GM18507 (cell line): ENCODE measurements at places on chromosomes 16 and 17.

DNA sequence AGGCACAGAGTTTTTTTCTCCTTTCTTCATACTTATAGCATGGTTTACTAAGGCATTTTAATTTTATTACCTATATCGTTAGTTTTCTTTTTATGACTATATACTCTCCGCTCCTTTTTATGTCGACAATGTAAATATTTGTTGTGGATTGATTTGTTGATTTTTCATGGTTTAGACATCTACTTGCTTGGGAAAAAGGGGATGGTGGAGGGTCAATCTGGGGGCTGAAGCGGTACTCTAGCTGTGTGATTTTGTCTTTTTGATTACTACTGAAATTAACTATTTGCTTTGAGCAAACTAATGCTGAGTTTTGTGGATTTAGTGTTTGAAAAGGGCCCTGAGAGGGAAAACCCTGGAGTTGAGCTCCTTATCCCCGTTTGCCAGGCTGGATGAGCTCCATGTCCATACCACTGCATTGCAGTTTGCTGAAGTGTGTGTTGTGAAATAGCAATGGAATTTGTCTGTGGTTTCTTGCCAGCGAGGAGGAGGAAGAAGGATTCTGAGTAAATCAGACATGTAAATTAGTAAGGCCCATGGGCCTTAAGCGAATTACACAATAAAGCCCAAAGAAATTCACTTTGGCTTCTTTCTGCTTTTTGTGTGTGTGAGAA, 72.0 kb downstream of the FTO start:
- DNase-seq = no peak

GRCh38 chr16:51349626-51350025, 198.6 kb upstream of the SALL1 start:
- DNase-seq = no peak

DNA sequence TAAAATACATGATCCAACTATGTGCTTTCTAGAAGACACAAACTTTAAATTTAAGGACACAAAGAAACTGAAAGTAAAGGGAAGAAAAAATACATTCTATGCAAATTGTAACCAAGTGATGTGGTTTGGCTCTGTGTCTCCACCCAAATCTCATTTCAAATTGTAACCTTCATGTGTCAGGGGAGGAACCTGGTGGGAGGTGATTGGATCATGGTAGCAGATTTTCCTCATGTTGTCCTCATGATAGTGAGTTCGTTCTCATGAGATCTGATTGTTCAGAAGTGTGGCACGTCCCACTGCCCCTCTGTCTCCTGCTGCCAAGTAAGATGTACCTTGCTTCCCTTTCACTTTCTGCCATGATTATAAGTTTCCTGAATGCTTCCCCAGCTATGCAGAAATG, 15.0 kb downstream of the OR1A1 start:
- no peak for DNase-seq

DNA sequence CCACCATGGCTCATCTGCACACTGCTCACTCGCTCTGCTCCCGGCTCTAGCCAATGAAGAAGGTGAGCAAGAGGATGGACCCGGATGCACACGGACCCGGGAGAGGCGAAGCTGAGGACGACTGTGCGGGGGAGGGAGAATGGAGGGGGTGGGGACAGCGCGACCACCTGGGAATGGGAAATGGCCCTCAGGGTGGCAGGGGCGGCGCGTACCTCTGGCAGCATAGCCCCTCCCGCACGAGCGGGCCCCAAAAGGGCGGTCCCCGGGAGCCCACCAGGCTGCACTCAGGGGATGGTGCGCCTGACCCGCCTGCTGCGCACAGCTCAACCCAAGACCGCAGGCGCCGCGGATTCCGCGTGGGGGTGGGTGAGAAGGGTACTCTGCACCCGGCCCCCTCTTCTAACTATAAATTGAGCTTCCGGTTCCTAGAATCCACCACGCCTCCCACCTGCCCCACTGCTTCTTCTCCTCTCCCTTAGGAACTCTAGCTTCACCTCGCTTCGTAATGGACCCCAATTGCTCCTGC, 6.1 kb downstream of the MT1H start:
- no peak for DNase-seq
